Activated CD8-positive, alpha-beta memory T cell treated with anti-CD3 and anti-CD28 coated beads for 24 hours (primary cell): ENCODE measurements at places on chromosomes 5 and 9.

DNA sequence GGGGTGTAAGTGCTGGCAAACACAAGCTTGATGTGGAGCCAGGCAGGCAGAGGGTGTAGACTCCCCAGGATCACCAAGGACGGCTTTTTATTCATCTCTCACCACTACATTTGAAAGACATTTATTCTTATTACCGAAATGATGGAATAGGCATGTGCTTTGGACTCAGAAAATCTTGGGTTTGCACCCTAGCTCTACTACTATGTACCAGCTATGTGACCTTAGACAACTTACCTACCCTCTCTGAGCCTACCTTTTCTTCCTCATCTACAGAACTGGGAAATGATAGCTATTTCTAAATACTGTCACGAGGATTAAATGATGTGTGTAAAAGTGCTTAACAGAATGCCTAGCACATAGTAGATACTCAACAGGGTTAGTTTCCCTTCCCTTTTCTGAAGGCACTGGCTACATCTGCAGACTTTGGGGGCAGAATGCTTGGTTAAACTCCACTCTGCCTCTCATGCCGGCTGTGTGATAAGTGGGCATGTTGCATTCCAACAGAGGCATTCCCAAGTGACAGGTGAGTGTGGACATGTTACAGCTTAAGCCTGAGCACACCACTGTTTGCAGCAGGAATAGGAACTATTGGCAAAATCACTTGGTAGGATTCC is 94.8 kb downstream of the SLC1A3 start:
- DNase-seq, result no peak

DNA sequence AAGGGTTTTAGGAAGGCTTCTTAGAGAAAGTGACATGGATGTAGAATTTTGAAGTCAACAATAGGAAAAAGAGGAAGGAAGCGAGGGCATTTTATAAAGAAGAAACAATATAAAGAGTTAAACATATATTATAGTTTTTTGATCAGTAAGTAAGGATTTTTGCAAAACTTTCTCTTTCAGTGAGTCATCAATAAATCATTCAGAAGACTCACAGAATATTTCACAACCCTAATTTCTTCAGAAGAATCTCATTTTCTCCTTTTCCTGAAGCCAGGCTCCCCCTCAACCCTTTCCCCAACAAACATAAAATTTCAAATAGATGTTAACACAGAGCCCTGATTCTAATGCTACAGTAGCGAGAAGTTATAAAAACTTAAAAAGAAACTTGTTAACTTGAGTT is 4.3 kb upstream of the COX7C start:
- no peak for DNase-seq

- no peak for DNase-seq
Measured at GRCh38 chr9:128713411-128713780, 10.5 kb downstream of the ZDHHC12 start.

DNA sequence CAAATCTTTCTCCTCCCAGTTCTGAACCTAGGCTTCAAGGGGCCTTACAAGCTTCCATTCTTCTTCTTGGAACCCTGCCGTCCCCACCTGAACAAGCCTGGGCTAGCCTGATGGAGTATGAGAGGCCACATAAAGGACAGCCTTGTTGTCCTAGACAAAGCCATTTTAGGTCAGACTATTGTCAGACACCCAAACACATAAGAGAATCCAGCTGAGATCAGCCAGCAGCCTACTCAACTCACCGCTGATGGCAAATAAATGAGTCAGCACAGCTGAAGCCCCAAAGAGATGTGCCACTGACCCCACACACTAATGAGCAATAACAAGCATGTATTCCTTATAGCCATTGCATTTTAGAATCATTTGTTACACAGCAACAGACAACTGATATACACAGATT is 33.8 kb downstream of the SVEP1 start:
- DNase-seq, result no peak

GRCh38 chr9:136018257-136019031 is 57.3 kb upstream of the UBAC1 start:
- no peak for DNase-seq

- DNase-seq, result no peak
Measured at GRCh38 chr9:88187631-88188030, 49.4 kb upstream of the SPATA31C2 start.

DNA sequence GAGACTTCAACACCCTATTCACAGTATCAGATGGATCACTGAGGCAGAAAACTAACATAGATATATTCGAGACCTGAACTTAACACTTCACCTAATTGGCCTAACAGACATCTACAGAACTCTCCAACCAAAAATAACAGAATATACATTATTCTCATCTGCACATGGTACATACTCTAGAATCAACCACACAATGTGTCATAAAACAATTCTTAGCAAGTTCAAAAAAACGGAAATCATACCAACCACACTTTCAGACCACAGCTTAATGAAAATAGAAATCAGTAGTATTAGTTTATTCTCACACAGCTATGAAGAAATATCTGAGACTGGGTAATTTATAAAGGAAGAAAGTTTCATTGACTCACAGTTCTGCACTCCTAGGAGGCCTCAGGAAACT is 387.9 kb downstream of the DEPDC1B start:
- DNase-seq, result no peak

- DNase-seq, result no peak
Measured at GRCh38 chr5:148825716-148826052, 727 bp upstream of the ADRB2 start.

DNA sequence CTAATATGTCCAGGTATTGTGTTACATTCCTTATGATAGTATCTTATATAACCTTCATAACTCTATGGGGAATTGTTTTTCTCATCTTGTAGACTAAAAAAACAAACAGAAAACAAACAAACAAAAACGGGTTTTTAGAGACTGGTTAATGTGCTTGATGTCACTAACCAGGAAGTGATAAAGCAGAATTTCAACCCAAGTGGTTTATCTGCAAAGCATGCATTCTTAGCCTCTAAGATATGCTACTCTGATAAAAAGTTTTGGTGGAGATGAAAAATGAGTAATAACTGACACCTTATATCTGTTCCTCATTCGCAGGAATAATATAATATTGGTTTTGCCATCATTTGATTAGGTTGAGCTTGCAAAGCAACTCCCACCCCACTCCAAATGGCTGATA is 53.4 kb downstream of the PUM3 start:
- DNase-seq, result no peak

GRCh38 chr9:35001803-35002502 is 12.4 kb downstream of the DNAJB5 start:
- DNase-seq, result no peak

DNA sequence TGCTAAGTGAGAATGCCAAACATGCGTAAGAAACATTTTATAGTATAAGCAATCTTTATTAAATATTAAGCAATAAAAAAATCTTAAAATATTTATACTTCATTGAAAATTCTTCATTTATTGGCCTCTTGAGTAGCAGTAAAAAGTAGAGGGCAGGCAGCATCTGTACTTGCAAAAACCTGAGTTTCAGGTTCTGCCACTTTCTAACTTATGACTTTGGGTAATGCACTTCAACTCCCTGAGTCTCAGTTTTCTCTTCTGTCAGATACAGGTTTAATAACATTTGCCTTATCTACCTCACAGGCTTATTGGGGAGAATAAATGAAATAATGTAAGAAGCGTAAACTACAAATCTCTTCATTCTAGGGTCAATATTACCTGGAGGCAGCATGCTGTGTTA is 19.8 kb upstream of the MCTP1 start:
- DNase-seq, result no peak

DNA sequence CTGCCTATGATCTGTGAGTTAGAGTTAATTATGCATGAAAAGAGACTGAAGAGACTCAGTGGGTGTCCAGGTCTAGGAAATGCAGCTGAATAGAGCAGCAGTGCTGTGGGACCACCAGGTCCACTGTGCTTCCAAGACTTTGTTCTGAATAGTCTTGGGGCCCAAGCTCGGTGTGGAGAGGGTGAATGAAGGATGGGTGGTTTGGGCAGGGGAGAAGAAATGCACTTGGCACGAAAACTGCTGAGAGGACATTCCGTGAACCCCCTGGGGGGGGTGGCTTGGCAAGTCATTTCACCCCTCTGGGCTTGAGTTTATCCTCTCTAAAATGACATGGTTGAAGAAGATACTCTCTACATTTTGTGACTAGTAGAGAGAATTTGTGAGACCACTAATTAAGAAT is 36.0 kb upstream of the GOLPH3 start:
- DNase-seq, result no peak

GRCh38 chr5:139392324-139392677 is 2.6 kb upstream of the MZB1 start:
- DNase-seq, result no peak

DNA sequence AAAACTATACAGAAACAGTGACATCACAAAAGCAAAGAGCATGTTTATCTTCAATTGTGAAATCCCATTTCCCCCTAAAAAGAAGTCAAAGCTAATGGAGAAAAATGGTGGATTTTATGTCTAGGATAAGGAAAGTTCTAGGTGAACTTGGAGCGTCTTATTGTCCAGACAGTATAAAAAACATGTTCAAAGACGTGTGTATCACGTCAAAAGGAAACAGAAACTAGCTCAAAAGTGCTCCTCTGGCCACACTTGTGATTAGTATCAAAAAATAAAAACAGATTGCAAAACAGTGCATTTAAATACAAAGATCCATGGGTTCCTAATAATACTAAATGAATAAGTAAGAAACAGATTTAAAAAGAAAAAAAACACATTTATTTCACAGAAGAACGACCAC is 568.9 kb downstream of the ANXA1 start:
- no peak for DNase-seq
